ENCODE measurements at places on chromosomes 6 and 20.

- no peak for DNase-seq
These were observed 46.7 kb downstream of the DOP1A start for GRCh38 chr6:83114164-83114563.

DNA sequence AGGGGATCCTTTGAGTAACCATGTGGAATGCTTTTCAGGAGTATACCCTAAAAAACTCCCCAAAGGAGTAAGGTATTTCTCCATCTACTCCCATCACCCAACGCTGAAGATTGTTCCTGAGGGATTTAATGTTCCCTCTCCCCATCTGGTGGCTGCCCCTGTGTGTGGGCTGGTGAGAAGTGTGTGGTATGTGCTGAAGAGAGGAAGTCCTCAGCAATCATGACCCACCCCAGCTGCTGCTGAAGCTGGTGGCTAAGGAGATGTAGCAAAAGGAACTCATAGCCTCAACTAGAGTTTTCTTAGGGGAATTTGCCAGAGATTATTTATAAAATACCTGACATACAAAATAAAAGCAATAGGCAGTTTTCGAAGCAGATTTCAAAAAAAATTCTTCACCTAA is 114.3 kb upstream of the JAG1 start:
- no peak for DNase-seq

DNA sequence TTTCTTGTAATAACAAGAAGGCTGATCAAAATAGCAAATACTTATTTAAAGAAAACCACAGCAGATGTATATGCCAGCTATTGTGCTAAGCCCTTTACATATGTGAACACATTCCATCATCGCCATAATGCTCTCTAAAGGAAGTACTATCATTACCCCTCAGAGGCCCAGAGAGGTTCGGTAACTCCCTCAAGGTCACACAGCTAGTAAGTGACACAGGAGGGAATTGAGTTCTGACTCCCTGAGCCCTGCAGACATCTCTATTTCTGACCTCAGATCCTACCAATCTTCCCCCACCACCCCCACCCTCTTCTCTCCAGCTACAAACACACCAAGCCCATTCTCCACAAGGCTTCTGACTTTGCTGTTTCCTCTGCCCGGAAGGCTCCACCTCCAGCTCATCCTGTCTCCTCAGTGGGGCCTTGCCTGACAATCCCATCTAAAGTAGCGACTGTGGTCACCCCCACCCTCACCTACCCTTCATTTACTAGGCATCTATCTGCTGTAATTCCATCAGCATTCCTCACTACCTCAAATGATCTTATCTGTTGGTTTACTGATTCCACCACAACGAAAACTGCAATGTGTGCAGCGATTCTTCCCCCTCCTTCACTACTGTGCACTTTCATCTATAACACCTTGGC is 234.5 kb downstream of the LRFN2 start:
- peak; percentile 6 for DNase-seq

GRCh38 chr6:40909811-40910210 is 129.2 kb downstream of the UNC5CL start:
- DNase-seq = no peak

- no peak for DNase-seq
These were observed 109.8 kb downstream of the UBE3D start for GRCh38 chr6:82955841-82956240.

DNA sequence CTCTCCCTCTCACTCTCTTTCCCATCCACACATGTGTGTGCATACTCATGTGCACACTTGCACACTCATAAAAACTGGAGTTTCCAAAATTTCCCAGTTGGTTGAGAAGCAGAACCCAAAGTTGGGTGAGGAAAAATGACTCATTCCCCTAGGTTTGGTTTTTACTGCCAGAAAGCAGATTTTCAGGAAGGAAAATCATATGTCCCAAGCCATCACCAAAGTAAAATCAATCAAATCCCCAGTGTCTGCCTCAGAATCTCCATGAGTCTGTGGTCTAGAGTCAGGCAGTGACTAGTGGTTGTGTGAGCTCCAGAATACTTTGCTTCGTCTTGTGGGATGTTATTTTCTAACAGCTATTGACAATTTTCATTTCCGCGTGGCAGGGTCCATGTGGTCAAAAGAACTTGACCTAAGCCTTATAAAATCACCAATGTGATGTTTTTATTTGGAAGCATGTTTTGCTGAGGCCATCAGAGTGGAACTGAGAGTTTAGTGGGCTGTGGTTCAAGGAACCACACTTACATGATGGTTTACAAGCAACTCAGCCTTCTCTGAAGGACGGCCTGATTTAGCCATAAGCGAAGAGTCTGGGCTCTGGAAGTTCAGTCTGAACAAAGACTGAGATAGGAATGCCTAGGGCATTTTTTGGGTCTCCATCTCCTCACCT is 81.9 kb upstream of the CCN6 start:
- DNase-seq = no peak

GRCh38 chr6:139881236-139881635 is 506.8 kb upstream of the CITED2 start:
- DNase-seq = no peak

DNA sequence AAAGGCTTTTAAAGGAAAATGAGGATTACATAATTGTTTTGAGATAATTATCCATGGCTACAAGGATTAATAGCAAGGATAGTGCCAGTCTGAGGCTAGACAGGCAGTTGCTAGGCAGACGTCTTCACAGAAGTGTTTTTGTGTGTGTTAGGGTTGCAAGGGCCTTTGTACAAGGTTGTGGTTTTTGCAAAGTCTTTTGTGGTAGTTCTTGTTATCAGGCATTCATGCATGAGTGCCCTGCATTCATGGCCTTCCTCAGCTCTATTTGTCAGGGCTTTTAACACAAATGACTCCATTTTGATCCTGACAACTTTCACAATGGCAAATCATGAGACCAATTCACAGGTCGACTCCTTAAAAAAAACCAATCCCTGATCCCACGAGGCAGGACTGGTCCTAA is 68.1 kb upstream of the TXNDC5 start:
- no peak for DNase-seq

DNA sequence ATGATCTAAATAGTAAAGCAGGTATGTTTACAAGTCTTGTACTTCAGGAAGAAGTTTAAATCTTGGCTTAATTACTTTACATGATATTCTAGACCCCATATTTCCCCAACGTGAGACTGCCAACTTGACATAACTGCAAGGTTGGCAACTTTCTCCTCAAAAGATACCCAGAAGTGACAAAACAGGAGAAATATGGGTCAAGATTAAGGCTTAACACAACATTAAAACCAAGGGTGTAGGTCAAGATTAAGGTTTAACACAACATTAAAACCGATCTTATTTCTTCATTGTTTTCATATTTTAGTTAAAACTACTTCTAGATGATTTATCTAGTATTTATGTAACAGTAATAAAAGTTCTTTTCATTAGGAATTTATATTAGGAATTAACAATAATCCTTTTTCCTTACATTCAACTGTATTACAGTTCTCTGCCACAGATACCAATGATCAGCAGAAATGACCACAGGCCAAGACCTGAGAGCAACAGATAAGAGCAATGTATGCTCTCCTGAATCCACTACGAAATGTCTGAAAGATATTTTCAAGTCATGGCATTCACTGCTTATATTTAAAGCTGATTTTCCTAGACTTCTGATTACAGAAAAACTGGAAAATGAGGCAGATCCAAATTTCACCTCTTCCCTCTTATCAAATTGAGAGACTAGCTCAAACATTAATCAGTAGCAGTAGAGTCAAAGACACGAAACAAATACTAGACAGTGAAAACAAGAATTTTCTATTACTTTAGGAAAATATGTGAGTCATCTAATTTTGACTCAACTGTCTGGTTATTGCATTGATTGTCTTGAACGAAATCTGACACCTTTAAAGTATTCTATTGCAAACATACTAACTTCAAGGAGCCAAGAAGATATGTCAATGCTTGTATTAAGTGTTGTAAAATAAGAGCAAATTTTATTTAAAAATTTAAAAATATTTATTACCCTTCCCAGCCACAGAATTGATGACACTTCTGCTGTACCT is 72.3 kb downstream of the RNGTT start:
- DNase-seq = no peak

- no peak for DNase-seq
These were observed 5.6 kb upstream of the NKAIN4 start for GRCh38 chr20:63259734-63260460.

DNA sequence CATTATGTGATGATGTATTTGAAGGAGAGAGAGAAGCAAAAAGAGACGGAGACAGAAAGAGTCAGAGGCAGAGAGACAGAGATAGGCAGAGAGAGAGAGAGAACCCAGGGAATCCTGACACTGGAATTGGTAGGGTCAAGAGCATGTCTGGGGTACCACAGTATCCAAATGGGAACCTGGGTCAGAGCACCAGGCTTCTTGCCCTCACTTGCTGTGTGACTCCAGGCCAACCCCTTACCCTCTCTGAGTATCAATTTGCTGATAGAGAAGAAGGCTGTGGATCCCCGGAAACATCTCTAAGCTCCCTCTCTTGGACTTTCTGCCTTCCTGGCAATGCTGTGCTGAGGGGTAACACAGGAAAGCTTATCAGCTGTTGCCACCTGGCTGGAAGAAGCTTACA is 385.3 kb upstream of the SULF2 start:
- DNase-seq = no peak

DNA sequence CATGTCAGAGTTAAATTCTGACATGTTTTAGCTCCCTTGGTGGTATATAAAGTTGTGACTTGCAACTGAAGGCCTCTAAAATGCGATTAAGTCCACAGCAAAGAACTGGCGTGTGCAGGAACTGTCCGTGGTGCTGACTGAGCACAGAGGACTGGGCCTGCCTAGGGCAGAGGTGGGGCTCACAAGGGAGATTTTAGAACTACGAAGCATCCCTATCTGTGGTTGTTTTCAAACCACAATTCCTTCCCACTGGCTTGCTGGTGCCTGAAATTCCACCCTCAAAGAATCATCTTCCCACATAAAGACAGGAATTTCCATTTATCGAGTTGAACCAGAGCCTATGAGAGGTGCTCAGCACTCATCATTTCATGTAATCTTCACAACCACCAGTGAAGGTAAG is 30.1 kb downstream of the RIMS4 start:
- DNase-seq = no peak

GRCh38 chr6:157173776-157174175 is 149.5 kb downstream of the TMEM242 start:
- no peak for DNase-seq

- DNase-seq = no peak
These were observed 41.6 kb upstream of the RAB23 start for GRCh38 chr6:57263739-57264138.

DNA sequence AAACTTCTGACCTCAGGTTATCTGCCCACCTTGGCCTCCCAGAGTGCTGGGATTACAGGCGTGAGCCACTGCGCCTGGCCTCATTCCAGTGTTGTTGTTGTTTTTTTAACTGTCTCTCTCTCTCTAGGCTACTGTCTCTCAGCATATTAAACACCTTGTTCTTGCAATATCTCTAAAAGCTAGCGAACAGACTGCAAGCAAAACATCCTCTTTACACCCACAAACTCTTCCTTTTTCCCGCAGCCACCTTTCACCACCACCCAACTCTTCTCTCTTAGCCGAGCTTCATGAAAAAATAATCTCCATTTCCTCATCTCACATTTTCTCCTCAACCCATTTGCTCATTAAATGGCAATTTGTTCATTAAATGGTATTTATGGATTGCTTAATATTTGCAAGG is 45.5 kb downstream of the SGK1 start:
- DNase-seq = no peak

DNA sequence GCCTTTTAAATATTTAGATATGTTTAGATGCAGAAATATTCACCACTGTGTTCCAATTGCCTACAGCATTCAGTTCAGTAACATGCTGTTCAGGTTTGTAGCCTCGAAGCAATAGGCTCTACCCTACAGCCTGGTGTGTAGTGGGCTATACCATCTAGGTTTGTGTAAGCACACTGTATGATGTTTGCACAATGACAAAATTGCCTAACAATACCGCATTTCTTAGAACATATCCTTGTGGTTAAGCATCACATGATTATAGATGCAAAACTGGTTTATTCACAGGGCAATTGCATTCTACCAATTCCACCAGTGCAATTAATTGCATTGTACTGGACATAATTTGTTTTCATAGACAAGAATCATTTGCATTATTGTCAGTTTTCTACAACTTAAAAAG is 7.9 kb upstream of the SLC22A16 start:
- no peak for DNase-seq

Data from osteocyte (in vitro differentiated cells).